ENCODE measurements at places on chromosomes 1 and 21.

DNA sequence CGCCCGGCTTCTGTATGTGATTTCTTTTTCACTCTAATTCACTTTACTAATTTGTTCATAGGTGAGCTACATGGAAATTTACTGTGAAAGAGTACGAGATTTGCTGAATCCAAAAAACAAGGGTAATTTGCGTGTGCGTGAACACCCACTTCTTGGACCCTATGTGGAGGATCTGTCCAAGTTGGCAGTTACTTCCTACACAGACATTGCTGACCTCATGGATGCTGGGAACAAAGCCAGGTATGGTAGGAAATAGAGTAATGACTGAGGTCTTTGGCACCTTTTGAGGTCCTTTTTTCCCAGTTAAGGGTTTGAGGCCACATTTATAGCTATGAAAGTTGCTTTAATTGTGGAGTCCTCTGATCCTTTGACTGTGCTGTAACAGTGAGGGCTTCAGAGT is 56.9 kb downstream of the KIF1B start:
- no peak for DNase-seq

DNA sequence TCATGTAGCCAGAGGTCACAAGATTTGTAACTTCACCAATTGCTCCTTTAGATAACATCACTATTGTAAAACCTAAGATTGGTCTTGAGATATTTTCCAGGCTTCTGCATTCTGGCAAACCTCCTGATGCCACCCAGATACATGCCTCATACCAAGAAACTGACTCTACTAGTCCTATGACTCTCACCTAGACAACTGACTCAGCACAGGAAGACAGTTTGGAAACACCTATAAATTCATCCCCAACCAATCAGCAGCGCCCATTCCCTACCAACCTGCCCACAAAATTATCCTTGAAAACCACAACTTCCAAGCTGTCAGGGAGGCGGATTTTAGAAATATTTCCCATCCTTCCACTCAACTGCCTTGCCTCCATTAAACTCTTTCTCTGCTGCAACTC is 2.6 kb downstream of the NME7 start:
- DNase-seq: no peak

DNA sequence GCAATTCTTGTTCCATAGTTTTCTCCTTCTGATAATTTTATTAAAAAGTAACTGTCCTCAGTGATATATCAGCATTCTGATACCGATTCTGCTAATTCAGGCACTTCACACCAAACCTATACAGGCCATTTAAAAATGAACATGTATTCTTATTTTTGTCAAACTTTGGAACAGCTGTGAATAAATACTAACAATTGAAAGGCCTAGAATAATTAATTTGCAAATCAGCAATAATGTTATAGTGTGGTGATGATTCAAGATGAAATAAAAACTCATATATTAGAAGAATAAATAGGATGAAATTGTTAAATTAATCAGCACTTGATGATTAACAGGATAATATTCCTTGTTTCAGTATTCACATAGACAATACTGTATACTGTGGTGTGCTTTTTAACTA is 9.9 kb downstream of the CDKN2C start:
- DNase-seq: no peak

DNA sequence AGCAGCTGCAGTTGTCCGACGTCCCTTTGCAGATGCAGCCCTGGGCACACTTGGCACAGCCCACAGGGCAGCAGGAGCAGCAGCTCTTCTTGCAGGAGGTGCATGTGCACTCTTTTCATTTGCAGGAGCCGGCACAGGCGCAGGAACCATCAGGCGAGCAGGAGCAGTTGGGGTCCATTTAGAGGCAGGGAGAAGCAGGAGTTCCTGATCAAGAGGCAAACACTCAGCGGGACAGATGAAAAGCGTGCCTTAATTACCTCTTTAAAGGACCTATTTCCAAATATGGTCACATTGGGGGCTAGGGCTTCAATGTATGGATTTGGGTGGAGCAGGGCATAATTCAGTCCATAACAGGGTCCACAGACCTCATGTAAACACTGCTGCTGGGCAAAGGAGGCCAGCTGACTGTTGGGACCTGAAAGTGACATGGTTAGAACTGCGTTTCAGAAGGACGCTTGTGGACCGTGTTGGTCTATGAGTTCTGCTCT is 4.3 kb upstream of the CPLANE2 start:
- DNase-seq: no peak

DNA sequence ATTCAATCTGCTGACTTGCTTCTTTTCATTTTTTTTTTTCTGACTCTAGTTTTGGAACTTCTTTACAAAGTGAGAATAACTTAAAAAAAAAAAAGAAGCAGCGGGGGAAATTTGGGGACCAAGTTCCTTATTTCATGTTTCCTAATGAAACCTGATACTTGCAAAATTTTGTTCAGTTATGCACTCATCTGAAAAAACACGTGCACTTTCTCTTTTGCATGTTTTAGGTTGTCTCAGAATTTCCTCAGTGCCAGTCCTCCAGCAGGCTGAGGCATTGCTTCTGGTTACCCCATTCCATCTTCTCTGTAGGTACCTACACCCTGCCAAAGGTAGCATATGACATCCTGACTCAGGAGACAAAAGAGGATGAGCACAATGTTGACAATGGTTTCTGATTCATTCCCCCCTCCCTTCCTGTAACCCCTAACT is 299.7 kb downstream of the GRIK1 start:
- DNase-seq: no peak

- no peak for DNase-seq
Measured at GRCh38 chr1:63101336-63101735, 221.0 kb upstream of the FOXD3 start.

DNA sequence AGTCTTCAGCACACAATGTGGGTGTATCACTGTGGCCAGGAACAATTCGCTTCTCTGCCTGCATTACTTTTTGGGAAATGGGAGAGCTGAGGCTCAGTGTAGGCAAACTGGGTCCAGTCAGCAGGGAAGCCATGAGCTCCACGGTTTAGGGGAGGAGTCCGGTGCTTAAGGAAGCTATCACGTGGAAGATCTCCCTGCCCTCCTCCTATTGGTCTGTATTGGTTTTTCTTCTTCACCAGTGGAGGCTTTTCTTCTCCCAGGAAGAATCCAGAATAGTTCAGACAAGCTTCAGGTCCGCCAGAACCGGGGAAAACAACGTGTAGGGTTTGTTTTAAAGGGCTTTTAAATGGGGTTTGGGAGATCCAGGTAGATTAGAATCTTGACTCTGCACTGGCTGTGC is 156.2 kb upstream of the CAMK1G start:
- DNase-seq: no peak

GRCh38 chr1:39142401-39143060 is 62.0 kb upstream of the MACF1 start:
- no peak for DNase-seq

DNA sequence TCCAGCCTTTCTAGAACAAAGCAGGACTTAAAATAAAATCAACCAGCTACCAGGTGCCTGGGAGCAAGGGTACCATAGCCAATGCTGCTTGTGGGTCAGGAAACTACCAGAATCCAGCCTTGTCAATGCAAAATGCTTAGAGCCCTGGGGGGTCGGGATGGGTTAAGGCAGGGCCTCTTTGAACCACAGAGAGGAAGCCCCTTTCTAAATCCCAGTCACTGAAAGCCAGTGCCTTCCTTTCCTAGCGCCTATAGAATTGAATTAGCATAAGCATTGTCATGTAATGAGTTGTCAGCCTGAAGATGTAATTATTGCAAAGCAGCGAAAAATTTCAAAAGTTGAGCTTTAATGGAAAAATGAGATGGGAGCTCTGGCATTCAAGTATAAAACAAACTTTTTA is 176.6 kb upstream of the DAB1 start:
- DNase-seq: no peak

- DNase-seq: no peak
Measured at GRCh38 chr1:173474097-173474779, 2.9 kb upstream of the PRDX6 start.

DNA sequence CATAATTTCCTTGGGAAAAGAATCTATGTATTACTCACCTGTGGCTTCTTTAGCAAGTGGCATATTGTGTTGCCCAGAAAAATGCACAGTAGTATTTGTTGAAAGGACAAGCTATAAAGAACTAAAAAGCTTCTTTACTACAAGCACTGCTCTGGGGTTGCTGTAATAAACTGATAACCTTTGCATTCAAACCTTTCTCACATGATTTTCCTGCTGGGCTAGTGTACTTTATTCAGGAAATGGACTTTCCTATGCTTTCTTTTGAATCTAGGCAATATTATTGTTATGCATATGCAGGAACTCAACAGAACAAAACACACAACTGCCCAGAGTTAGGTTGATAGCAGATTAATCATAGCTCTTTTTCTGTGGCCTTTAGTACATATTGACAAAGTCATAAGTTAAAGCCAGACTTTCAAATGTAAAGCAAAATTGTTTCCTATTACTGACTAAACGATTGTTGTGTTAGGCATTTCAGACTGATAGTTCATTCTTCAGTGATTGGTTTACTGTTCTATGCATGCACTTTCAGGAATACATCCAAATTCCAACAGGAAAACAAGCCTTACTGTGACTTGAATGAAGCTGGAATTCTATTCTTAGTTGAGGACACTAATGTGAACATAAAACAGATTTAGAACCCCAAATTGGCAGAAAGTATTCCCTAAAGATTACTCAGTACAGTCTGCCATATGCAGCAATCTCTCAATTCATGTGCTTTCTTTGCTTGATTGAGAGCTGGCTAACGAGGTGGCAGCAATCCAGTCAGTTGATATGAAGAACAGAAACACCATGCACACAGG is 564.3 kb upstream of the NEGR1 start:
- DNase-seq: no peak

- DNase-seq: peak; percentile 73
Measured at GRCh38 chr1:9629445-9630201, 21.9 kb upstream of the PIK3CD start.

DNA sequence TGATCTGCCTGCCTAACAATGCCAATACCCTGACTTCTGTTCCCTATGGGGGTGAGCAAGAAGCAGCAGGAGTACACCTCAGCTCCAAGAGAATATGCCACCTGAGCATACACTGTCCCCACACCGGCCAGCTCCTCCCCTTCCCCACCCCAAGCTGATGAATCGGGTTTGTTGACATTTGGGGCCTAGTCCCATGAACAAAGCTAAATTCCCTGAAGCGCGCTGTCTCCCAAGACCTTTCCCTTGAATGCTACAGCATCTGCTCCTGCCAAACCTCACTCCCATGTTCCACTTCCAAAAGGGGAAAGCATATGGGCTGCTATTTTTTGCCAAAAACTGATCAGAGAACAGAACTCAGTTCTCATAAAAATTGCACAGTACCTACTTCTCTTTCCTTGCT is 220.4 kb upstream of the CAMK1G start:
- DNase-seq: no peak

DNA sequence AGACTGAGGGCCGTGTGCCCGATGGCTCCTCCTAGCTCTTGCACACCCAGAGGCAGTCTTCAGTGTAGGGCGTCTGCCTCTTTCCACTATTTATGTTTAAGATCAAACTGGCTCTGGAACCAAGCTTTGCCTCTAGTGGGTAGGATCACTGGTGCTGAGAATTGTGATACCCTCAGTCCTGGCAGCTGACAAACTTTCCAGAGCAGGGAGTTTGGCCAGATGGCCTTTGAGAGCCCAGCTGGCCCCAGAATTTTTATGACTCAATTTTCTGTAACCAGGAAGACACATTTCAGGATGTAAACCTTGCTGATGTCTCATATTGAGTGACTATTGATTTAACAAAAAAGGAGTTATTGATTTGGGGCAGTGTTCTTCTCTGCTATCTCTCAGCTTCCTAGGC is 6.7 kb downstream of the COQ8A start:
- no peak for DNase-seq

DNA sequence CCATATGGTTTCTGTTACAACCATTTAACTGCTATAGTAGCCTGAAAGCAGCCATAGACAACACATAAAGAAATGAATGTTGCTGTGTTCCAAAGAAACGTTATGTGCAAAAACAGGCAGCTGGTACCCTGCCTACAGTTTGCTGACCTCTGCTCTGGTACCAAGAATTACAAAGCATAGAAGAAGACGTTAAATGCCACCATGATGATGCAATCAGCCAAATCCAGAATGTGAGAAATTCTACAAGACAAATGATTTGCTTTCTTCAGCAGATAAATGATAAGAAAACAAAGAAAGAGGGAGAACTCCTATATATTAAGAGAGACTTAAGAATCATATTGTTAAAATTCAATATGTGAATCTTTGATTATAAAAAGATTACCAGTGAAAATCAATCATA is 97.8 kb upstream of the PDE4B start:
- DNase-seq: no peak

DNA sequence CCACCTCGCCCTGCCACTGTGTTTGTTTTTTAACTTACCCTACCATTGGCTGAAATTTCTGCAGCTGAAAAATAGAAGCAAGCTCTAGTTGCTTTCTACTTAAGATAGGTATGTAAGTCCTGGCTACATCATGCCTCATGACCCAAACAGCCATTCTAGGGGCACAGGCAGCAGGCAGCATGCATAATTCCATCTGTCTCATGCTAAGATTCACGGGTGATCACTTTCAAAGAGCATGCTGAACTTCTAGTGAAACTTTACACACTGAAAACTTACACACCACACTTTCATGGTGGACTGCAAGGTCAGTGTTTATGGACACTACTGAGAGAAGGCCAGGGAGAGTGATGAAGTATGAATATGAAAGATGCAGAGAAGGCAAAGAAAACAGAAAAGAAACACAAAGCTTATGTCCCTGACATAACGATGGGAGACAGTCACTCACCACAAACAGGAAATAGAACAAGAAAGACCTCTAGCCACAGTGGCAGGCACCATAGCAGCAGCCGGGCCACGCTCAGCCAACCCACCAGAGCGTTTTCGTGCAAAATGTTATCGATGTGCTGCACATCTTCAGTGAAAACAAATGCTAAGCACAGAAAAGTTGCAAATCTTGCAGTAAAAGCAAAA is 102.3 kb upstream of the TIAM1 start:
- peak; percentile 44 for DNase-seq

GRCh38 chr1:226033582-226033981 is 28.9 kb upstream of the H3-3A start:
- no peak for DNase-seq

DNA sequence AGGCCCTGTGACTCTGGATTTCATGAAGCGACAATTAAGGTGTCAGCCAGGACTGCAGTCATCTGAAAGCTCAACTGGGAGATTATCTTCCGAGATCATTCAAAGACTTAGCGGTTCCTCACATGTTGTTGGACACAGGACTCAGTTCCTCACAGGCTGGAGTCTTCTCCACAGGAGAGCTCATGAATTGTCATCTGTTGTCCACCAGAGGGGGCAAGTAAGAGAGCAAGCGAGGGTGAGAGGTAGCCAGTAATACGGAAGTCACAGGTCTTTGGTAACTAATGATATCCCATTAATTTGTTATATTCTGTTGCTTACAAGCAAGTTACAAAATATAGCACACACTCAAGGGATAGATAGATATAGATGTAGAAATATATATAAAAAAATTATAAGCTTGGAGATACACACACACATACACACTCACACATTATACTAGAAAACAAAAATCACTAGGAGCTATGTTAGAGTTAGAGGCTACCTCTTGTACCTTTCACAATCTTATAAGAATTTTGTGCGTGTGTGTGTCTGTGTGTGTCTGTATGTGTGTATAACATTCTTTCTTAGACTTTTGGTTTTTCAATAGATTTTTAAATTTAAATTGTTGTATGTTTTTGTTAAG is 1695.3 kb downstream of the BRINP3 start:
- no peak for DNase-seq

Measured in CD8-positive, alpha-beta T cell (primary cell).